ENCODE measurements at places on chromosomes 1 and 21.

DNA sequence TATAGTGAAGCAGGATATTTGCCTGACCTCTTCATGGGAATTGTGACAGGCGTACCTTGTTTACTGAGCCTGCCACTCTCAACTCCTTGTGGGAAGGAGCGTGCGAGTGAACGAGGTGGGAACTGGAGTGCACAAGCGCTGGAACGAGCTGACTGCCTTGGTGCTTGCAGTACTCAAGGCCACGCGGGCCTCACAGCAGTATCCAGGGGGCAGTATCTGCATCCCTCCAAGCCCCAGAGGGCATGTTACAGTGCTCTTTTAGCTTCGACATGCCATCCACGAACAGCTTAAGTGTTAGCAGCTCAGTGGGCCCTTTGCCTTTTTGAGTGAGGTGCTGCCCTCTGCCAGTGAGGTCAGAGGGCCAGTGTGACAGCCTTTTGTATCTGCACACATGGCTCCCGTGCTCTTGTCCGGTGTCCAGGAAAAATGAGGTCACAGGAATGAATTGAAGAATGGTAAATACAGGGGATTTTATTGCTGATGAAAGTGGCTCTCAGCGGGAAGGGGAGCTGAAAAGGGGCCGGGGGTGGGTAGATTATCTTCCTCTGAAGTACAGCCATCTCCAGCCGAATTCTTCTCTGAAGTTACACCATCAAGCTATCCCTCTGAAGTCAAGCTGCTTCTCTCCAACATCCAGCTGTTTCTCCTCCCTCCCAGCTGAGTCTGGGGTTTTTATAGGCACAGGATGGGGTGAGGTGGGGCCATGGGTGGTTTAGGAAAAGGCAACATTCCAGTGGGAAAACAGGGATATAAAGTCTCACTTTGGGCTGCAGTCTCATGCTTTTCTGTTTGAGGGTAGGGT lies 69.3 kb downstream of the EPB41 start:
- DNase-seq, result no peak

GRCh38 chr1:200510228-200510623 lies 100.4 kb upstream of the ZNF281 start:
- peak; percentile 54 for DNase-seq

DNA sequence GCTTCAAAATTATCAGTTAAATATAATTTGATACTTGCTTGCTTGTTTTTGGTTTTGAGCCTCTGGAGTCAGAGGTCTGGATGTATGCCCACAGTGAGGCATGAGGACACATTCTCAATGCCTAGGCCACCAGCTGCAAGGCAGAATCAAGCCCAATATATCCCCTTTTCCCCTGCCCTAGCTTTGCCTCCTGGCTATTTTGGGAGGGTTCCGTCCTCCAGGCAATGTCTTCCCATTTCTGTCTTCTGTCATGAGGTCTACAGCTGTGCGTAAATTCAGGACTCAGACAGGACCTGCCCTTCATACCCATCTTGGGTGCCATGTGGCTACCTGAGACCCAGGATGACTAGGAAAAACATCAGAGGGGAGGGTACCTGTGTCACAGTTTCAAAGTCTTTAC lies 19.2 kb downstream of the NRDC start:
- DNase-seq, result no peak

- DNase-seq, result no peak
Observed at GRCh38 chr1:30811187-30811586, 53.6 kb upstream of the LAPTM5 start.

DNA sequence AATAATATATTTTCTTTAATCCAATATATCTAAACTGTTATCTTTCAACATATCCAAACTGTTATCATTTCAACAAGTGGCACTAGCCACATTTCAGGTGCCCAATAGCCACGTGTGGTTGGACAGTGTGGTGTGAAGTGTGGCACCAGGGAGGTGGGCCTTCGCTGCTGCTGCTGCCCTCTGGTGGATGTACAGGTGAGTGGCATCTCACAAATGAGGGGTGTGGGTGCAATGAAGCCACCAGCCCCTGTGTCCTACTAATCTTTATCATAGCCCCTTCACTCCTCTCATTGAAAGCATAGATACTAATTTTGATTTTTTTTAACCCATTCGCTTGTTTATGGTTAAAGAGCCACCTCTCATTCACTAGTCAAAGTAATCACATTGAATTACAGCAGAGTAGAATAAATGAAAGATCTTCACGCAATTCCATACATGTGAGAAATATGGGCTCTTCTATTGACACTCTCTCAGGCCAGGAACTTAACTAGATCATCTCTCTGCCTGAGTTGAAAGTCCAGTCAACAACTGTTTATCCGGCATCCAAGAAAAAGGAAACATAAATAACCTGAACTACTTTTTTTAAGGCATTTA lies 499.2 kb downstream of the OMA1 start:
- no peak for DNase-seq

- DNase-seq, result no peak
Observed at GRCh38 chr1:65606426-65606825, 186.0 kb downstream of the LEPR start.

- no peak for DNase-seq
Observed at GRCh38 chr1:40858856-40859416, 3.2 kb downstream of the CITED4 start.

GRCh38 chr1:232704694-232705680 lies 75.1 kb upstream of the SIPA1L2 start:
- DNase-seq, result no peak

Data from T-helper 2 cell (primary cell).